ENCODE measurements at places on chromosomes 12 and 14.

DNA sequence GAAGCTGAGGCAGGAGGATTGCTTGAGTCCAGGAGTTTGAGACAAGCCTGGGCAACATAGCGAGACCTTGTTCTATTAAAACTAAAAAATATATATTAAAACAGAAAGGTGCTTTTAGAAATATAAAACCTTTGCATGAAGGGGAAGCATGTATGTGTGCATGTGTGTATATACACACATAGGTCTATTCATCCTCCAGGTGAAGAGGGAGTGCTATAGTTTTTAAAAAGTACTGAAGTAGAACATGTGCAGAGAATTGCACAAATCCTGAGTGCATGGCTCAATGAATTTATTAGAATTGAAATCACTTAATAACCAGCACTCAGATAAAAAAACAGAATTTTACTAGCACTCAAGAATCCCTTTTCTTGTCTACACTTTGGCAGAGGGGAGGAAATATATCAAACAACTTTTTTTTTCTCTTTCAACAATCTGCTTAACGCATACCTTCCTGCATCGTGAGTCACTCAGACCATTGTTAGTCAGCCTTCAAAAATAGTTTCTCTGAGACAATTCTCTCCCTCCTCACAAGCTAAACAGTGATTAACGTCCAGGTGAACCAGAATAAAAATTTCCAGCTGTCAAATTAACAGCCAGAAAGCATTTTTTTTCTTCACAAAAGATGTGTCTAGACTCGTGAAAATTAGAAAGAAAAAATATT lies 17.7 kb upstream of the NEDD1 start:
- DNase-seq, result no peak

DNA sequence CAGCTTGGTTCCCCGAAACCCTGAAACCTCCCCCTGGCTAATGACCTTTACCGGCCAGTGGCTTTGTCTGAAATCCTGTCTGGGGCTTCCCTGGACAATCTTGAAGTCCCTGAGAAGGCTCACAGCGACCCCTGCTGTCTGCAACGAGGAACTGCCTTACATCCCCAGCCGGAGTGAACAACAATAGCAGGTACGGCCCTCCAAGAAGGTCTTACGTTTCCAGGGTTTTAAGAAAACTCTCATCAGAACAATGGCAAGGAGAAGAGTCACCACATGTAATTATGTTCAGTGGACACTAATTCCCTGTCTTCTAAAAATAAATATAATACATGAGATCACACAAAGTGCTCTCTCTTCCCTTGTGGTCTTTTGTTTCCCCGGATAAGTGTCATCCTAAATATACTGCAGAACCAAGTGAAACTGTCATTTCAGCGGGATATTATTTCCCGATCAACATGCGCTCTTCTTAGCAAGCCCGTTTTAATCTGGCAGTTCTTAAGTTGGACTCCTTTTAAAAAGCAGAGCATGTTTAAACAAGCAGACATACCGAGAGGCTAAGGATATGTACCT lies 53.3 kb downstream of the RBM19 start:
- DNase-seq, result no peak

- DNase-seq, result no peak
These were observed 64.6 kb downstream of the VRK1 start for GRCh38 chr14:96861568-96862310.

DNA sequence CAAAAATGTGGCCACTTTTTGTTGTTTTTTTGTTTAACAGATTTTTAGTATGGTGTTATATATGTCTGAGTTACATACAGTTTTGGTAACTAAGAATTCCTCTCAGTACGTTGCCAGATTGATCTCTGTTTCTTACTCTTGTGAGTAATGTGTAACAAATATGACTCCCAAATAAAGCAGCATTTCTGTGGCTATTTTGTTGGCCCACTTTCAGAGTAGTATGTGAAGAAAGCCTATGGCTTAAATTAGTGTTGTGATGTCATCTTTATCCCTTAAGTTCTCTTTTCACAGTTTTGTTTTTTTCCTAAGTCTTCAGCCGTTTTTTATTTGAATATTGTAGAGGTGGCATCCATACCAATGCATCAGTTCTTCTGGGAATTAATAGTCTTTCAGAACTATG lies 10.7 kb downstream of the PCNX4 start:
- no peak for DNase-seq

DNA sequence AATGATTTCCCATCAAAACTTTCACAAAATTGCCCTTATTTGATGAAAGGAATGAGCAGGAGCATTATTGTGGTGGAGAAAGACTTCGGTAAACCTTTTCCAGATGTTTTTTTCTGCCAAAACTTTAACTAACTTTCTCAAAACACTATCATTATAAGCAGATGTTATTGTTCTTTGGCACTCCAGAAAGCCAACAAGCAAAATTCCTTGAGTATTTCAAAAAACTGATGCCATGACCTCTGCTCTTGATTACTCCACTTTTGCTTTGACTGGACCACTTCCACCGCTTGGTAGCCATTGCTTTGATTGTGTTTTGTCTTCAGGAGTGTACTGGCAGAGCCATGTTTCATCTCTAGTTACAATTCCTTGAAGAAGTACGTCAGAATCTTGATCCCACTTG lies 29.7 kb upstream of the RAB21 start:
- DNase-seq, result no peak

DNA sequence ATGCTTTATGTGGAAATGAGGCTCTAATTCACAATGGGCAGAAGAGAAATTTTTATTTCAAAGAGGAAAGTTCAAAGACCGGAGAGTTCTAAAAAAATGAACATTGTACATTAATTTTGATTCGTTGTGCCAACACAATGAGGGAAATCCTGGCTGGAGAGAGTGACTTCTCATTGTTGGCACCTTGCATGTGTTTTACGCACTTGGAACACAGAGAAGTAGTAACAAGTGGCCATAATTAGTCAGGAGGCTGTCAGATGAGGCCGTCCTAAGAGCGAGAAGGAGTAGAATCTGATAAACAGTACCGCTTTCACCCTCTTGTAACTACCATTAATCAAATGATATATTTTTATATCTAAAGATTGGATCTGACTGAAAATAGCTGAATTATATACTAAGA lies 6.9 kb downstream of the LMO3 start:
- DNase-seq, result no peak

DNA sequence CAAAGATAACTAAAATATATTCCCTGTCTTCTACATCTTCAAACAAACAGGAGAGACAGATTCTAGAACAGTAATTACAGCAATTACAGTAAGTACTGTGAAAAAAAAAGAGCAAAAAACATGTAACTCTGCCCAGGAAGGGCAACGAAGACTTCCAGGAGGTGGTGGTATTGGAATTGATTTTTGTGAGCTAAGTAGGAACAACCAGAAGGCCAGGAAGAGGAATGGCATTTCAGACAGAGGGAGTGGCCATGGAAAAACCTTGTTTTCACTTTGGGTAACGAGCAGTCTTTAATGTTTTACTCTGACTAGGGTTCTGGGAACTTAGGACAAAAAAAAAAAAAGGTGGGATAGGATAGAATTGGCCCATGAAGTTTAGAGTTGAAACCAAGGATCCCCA lies 196.3 kb upstream of the PLEKHG7 start:
- no peak for DNase-seq

GRCh38 chr12:131413471-131413870 lies 297.4 kb upstream of the SFSWAP start:
- DNase-seq, result no peak

DNA sequence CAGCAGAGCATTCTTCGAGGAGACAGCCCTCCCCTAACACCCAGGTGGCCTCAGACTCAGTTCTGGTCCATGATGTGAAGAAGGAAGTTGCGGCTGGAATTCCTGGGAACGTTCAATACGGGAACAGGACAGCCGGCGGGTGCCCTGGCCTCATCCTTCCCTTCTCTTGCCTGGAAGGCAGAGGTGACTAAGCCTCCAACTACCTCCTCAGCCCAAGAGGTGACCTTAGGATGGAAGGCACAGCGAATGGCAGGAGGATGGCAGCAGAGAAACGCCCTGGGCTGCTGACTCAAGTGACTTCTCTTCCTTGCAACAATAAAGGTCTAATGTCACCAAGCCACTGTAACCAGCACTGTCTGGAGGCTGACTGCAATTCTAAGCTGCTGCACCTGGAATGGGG lies 36.1 kb downstream of the DHX37 start:
- no peak for DNase-seq

DNA sequence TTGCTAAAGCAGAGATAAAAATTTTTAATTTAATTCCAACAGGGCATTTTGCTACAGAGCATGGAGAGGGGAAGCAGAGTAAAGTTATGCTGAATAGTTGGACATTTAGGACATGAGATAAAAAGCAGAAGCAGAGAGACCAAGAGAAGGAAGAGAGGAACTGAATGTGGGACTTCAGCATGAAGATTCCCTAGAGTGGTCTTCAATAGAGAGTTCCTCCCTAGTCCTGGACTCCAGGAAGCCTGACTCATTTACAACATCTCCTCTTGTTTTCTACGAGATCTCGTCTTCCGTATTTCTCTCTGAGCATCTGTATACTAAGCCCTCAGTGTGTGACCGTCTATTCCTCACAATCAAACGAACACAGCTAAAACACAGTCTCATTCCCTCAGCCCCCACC lies 35.2 kb upstream of the IFT81 start:
- DNase-seq, result no peak

DNA sequence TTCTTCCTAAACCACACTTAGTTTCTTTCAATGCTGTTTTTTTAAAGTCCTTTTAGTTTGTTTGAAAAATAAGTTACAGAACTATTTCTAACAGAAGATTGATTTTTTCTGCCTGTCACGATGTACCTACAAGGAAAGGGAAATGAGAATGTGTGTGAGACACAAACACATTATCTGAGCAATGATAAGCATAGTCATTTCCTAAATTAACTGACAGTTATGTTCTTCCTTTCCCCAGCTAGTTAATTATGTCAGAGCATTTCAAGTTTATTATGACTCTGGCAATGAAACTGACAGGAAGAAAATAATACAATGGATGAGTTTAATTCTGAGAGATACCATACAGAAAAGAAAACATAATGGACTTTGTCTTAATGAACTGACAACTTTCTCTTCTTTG lies 21.3 kb upstream of the LDHB start:
- no peak for DNase-seq

DNA sequence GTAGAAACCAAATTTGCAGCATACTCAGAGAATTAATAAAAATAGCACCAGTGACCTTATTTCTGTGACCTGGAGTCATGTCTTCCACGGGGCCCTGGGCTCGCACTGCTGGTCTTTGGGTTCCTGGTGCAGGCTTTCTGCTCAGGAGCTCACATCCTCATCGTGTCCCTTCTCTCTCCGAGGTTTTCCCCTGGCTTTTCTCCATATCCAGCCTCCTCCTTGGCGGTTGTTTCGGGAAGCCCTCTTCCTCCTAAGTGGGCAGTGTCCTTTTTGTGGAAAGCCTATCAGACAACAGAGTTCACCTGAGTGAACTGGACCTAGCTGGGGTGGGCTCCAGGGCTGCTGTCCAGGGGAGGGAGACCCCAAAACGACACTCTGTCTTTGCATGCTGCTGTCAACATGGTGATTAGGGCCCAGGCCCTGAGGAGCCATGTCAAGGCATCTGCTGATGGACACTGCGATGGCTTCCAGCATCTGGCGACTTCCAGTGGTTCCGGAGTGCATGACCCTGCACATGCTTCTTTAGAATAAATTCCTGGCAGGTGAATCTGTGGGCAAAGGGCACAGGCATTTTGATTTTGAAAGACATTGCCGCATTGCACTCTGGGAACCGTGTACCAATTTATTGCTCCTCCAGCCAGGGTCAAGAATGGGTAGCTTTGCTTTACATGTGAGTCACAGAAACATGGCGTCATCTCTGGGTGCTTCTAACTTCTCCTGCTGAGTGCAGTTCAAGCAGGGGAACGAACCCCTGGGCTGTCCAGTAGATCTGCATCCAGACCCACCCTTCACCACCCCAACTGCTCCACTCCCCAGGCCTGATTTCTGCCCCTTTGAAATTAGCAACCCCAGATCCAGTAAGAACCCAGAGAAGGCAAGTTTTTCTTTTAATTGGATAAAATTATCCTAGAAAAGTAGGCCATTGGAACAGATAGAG lies 136.8 kb downstream of the ADGRD1 start:
- DNase-seq, result no peak

GRCh38 chr12:20523658-20524057 lies 155.3 kb downstream of the PDE3A start:
- no peak for DNase-seq

GRCh38 chr12:52344111-52344510 lies 22.9 kb upstream of the KRT83 start:
- no peak for DNase-seq

DNA sequence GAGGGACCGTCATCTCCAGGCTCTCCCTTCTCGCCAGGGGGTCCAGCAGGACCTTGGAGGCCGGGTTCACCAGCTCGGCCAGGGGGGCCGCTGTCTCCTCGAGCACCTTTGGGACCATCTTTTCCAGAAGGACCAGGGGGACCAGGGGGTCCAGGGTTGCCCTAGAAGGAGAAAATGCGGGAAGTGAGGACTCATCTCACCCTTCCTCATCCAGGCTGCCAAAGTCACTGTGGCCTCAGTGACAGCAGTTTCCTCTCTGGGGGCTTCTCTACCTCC lies 15.1 kb downstream of the TMEM106C start:
- no peak for DNase-seq

DNA sequence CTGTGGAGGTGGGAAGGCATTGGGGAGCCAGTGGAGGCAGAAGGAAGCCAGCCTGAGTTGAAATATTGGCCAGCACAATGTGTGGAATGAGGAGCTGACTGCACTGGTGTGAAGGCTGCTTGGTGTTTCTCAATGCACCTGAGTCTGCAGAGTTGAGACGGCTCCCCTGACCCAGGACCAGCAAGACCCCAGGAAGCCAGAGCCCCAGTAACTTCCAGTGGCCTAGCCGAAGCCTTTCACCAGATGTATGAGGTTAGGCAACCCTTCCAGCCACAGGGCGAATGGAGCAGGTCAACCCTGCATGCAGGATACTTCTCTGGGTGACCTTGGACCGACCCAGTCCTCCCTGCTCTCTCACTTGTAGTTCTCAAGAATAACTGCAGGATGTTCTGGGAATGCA lies 12.9 kb upstream of the KRT73 start:
- DNase-seq, result no peak
